Gastrocnemius medialis (tissue), 4 donors: ENCODE measurements at places on chromosomes 1 and 21. TPM values are rescaled to one million over a fixed set of nuclear protein-coding genes. Genes with fewer than 3 reads are reported as not detected.
A peak's percentile ranks its signal among the peaks of the same experiment; 100 is the strongest.

The SIK1 gene
- total RNA-seq, result 1.6 TPM

The NCAM2 gene
- total RNA-seq, result 1.9 TPM

The KIF26B gene
- total RNA-seq, result 0.02 TPM

- no peak for DNase-seq
Observed at GRCh38 chr1:223831755-223832636, 13.8 kb downstream of the TP53BP2 start.

The S100A16 gene
- 37.3 TPM for total RNA-seq

The ATP6V1G3 gene
- not detected for total RNA-seq

GRCh38 chr1:59736744-59737143 is 78.0 kb upstream of the HOOK1 start:
- no peak for DNase-seq

The DDR2 gene
- total RNA-seq, result 11.3 TPM

The PTCH2 gene
- 0.22 TPM for total RNA-seq

GRCh38 chr1:158002631-158003405 is 9.4 kb downstream of the KIRREL1 start:
- no peak for DNase-seq

DNA sequence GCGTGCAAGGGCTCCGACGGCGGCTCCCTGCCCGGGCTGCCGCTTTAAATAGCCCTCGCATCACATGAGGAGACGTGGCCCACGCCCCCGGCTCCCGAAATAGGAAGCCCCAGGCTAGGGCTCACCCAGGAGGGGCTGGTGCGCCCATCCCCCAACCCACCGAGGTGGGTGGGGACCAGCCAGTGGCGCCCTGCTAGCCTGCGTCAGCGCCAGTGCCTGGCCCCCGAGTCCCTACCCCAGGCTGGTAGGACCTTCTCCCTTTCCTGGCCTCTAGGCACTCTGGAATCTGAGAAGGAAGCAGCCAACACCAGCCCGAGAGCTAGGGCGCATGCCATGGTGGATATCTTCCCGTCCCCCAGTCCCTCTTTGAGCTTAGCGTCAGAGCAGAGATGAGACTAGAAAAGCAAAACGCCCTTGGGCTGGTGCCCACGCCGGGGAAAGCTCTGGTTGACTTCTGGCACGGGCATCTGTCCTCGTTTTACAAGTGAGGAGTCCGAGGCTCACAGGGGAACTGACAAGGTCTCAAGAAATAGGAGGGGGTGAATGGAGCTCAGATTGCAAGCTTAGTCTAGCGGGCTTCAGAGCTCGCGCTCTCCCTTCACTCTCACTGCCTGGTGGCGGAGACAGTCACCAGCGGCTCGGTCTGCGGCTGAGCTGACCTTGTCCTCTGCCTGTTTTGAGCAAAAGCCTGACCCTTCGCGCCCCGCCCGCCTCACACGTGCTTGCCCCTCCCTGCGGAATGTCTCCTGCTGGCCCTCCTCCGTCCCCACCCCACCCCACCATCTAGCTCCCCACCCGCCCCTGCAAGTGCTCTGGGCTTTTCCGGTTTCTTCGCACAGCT is at the start of gene FABP3:
Gene FABP3, minus strand, starts transcription at position 21 of the 841 bp plus-strand sequence. CDS start 62 bp downstream, outside the sequence.
- peak; percentile 84 for DNase-seq

The CD48 gene
- not detected for total RNA-seq

GRCh38 chr1:41374711-41375110 is 13.5 kb downstream of the FOXO6 start:
- DNase-seq, result no peak

- no peak for DNase-seq
Observed at GRCh38 chr1:53111073-53111556, 31.3 kb downstream of the SLC1A7 start.

DNA sequence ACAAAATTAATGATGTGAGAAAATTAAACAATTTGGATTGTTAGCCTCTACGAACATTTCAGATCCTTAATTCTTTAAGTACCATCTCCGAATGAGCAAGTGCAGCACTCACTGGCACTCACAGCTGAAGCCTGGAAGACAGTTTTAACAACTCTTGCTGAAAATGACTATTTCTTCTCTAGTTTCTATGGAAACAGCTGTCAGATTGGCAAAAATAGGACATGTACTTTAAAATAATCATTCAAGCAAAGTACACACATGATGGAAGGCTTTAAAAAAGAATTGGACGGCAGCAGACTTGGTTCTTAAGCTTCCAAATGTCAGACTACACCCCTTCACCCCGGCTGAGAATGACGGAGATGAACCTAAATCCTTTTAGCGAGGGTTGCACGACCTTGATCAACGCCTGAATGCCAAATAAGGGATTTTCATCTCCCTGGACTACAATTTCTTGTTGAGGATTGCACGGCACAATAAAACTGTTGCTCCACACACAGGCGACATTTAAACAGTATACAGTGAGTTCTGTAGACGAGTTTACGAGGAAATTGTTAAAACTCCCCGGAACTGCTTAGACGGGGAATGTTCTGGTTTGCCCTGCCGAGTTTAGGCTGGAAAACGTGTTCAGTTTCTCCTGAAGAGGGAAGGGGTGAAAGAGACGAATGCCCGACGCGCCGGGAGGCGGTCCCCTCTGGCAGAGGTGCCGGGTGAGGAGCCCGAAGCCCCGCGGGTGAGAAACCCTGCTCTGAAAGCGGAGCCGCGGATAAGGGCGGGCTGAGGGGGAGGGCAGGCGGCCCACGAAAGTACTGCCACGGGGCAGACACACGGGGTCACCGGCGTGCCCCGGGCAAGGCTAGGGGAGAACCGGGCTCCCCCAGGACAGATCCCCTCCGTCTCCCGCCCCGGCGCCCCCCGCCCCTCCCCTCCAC is 671 bp downstream of the OMA1 start:
- DNase-seq, result peak; percentile 78

DNA sequence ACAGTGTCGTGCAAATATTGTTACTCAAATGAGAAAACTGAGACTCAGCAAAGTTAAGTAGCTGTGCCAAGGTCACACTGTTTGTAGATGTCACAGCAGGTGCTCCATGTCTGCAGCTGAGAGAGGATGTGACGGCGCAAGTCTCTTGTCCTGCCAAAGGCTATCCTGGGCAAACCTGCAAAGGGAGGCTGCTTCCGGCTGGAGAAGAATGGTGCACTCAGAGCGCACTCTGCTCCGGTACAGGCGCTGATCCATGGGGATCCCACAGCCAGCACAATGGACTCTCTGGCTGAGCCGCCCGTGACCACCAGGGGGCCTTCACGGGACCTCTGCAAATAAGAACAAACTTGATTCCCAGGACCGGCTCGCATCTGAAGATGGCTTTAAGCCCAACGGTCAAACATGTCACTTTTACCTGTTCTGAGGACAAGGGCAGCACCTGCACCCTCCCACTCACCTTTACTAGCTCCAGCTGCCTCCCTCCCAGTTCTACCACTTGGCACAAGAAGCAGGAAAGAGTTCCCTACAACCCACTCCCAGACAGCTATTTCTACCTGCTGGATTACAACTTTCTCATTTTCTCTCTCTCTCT is 21.9 kb downstream of the RD3 start:
- peak; percentile 55 for DNase-seq

The G0S2 gene
- 46.8 TPM for total RNA-seq

The DENND2C gene
- 20.7 TPM for total RNA-seq

- no peak for DNase-seq
Observed at GRCh38 chr1:193952778-193953374, 766.5 kb upstream of the B3GALT2 start.

DNA sequence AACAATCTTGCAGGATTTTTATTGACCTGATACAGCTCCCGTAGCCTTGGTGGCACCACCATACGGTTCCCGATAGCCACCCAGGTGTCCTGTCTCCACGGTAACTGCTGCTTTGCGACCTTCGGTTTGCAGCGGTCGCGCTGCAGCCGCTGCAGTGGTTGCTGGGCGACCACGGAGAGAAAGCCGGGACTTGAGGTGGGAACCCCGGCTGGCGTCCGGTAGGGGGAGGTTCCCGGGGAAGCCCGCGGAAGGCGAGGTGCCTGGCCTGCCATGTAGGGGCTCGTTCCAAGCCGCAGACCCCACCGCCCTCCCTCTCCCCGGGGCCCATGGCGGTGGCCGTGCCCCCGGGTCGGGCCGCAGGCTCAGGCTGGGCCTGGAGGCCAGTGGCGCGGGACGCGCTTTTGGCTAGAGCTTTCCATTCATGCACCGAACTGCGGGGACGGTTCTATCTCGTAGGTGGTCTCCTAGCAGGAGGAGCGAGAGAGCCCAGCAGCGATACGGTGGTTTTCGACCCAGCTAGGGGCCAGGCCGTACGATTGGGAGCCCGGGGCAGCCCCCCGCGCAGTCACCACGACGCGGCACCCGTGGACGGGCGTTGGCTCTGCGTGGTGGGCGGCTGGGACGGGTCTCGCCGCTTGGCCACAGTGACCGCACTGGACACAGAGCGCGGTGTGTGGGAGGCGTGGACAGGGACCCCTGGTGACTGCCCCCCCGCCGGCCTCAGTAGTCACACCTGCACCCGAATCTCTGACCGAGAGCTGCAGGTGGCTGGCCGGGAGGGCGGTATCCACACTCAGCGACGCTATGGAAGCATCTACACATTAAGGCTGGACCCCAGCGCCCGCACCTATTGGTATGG is at the start of gene KLHDC9:
Gene KLHDC9, plus strand, starts transcription at position 152 of the 859 bp plus-strand sequence. Its CDS starts 175 bp downstream, at position 327.
- DNase-seq, result peak; percentile 68

- no peak for DNase-seq
Observed at GRCh38 chr1:153578490-153578889, 12.8 kb upstream of the S100A2 start.

DNA sequence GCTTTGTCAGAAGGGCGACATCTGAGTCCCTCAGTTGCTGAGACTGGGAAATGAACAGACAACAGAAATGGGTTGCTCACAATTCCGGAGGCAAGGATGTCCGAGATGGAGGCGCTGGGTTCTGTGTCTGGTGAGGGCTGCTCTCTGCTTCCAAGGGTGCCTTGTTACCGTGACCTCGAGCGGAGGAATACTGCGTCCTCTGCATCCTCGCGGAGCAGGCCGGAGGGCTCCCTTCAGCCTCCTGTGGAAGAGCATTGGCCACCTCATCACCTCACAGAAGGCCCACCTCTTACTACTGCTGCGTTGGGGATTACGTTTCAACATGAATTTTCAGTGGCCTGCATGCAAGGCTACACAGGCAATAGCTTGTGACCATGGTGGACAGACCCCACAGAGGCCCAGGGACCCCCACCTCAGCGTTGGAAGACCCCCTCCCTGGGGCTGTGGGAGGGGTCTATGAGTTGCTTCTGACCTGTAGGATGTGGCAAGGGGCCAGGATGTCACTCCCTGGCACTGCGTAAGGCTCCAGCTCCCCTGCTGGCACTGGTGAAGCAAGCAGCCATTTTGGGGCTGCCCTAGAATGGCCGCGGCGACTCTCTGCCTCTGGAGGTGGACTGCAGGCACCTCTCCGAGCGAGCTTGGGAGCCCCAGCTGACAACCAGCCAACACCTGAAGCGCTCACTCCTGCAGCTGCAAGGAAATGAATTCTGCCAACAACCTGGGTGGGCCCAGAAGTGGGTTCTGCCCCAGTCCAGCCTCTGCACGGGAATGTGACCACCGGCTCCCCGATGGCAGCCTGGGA is 36.3 kb upstream of the COL6A1 start:
- DNase-seq, result no peak

DNA sequence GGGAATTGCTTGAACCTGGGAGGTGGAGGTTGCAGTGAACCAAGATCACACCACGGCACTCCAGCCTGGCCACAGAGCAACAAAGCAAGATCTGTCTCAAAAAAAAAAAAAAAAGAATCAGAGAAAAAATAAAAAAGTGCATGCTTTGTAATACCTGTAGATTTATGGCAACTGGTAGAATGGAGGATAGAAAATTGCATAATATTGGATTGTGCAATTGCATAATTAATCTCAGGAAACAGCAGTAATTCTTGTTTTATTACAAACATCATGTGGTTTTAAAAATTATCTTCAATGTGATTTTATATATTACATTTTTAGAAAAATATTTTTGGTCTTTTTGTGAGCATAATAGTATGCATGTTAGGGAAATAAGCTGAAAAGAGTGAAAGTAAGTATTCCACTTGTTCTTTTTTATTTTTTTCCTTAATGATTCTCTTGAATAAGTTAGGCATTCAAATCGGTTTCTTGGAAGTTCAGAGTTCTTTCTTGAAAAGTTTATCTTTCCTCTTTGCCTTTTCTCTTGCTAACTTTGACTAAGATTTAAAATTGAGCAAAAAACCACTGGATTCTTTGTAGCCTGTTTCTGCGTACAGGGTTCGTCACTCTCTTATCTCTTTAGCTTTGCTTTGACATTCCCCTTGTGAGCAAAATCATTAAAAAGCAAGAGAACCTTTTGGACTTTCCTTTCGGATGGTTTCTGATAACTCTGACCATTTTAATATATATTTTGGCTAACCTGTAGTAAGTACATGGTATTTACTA is 127.5 kb upstream of the ADAMTS5 start:
- no peak for DNase-seq

DNA sequence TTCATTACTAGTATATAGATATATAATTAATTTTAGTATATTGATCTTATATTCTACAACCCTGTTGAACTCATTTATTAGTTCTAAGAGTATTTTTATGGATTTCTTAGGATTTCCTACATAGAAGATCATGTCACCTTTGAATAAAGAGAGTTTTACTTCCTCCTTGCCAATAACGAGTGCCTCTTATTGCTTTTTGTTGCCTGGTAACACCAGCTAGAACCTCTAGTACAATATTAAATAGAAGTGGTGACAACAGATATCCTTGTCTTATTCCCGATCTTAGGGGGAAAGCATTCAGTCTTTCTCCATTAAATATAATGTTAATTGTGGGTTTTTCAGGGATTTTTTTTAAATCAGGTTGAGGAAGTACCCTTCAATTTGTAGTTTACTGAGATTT is 40.8 kb downstream of the WNT2B start:
- DNase-seq, result no peak

DNA sequence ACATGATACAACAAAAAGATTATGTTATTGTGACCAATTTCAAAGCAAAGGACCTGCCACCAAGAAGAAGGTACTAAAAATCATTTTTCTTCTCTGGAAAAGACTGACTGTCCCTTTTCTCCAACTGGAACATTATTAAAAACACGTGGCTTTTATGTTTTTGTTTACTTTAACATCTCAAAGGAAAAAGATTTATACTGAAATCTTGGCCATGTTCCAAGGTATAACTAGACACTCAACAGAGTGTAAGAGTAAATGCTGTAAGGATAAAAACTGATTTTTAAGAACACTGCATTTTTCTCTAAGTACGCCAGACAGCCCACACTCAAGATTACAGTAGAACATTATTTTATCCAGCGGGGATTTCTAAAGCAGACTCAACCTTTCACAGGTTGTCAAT is 62.1 kb downstream of the BRWD1 start:
- DNase-seq, result no peak

DNA sequence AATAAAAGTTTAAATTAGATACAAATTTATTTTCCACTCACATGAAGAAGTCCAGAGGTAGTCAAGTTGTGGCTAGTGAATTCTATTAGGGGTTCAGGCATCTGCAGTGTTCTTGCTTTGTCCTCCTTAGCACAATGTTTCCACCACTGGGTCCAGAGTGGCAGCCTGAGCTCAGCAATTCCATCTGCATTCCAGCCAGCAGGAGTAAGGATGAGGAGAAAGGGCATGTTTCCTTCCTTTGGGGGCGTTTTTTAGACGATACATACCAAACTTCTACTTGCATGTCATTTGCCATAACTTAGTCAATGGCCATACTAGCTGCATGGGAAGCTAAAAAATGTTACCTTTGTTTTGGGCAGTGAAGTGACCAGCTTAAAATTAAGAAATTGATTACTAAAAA is 98.5 kb upstream of the VANGL1 start:
- DNase-seq, result no peak
